Inflammatory macrophage treated with lipopolysaccharide for 4 hours (primary cell): ENCODE measurements at places on chromosomes 4 and X.

DNA sequence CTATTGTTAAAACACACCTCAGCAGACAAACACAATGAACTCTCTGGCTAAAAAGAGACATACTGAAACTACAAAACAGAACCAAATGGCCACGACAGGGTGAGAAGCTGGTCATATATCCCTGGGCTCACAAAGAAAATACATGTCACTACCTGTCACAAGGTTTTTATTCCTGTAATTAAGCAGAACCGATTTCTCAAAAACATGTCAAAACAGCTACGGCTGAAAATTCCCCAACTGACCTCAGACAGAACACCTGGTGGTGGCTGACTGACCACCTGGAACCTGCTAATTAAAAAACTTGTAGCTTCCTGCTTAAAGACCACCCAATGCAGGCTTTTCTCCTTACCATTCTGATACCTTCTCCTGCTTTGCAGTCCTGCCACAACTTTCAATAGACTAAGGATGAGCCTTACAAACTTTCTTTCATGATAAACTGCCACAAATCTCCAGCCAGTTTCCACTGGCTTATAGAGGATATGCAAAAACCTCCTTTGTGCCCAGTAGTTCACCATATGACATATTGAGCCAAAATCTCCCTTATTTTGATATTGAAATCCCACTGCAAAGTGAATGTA lies 571.9 kb downstream of the SPOCK3 start:
- DNase-seq = no peak

GRCh38 chrX:47707031-47707780 lies 48.2 kb upstream of the UXT start:
- DNase-seq = no peak

GRCh38 chr4:98688411-98689290 lies 30.2 kb upstream of the TSPAN5 start:
- no peak for DNase-seq

DNA sequence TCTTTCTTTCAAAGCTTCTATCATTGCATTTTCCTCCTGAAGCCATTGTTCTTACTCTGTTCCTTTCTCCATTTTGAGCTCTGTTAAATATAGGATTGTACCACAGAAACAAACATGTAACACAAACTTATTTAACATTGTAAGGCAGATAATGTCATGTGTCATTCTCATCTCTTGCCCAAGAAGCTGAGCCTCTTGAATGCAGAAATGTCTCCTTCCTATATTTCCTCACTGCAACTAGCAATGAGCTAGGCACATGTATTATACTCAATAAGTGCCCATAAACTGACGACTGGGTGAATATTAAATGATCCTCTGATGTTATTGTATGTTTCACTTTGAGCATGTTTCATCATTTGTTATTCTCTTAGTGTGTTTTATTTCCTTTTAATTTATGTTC lies 56.7 kb upstream of the SLC7A11 start:
- peak; percentile 60 for DNase-seq

DNA sequence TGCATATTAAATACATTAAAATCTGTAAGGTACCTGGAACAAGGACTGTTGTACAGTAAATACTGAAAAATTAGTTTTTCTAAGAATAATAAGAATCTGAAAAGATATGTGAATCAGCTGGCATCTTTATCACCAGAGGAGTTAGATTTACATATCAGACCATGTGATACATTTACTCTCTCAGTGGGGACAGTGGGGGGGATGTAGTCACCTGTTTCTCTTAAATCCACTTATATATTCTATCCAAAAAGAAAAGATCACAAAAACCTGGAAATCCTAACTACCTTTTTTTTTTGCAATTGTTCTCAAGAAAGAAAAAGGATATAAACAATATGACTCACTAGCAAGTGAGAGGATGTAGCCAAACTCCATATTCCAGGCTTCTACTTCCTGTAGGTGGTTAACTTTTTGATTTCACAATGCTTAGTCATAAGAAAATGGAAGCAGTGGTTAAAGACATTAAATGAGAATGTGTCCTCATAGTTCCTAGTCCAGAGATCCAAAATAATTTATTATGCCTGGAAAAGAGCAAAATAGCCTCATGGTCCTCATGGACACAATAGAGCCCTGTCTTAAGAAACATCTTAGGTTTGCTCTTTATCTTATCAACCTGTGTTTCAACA lies 22.5 kb upstream of the MYOZ2 start:
- DNase-seq = peak; percentile 92
